ENCODE measurements at places on chromosomes 16 and 17.

DNA sequence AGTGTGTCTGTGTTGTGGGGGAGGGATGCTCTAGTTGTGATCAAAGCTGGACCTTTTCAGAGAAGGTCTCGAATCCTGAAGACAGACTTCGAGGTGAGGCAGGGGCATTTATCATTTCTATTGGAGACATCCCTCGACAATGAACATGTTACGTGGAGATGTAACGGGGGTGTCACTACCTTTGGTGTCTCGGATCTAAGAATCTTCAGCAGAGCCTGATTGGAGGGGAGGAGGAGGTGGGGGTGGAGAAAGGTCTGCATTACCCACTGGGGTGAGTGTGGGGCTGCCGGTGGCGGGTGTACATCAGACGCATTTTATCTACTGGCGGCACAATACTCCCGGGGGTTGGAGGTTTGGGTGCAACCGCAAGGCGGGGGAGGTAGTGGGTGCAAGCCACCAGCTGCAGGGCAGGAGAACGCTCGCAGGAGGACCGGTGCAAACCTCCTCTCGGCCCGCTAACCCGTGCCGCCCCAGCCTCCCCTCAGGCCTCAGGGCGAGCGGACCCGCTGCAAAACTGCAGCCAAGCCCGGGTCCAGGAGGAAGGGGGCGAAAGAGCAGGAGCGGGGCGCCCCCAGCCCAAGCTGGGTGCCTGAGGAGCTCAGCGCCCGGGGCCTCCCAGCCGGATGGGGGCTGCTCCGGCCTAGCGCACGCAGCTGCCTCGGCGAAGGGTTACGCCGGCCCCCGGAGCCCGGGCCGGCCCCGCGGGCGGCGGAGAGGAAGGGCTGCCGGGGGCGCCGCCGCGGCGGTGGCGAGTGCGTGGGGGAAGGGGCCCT lies 735 bp downstream of the ZNF652 start:
- peak; percentile 80 for DNase-seq

- DNase-seq, result peak; percentile 34
Observed at GRCh38 chr17:13537871-13538643, 63.7 kb downstream of the HS3ST3A1 start.

GRCh38 chr16:1764971-1765370 lies 6.4 kb downstream of the NME3 start:
- no peak for DNase-seq

GRCh38 chr16:1342526-1343427 lies 8.9 kb downstream of the TSR3 start:
- DNase-seq, result peak; percentile 97

- no peak for DNase-seq
Observed at GRCh38 chr17:18181358-18181757, 2.3 kb upstream of the ALKBH5 start.

GRCh38 chr16:87076950-87077749 lies 240.0 kb downstream of the C16orf95 start:
- DNase-seq, result peak; percentile 51

GRCh38 chr17:47935961-47936360 lies 5.4 kb upstream of the PNPO start:
- DNase-seq, result no peak

DNA sequence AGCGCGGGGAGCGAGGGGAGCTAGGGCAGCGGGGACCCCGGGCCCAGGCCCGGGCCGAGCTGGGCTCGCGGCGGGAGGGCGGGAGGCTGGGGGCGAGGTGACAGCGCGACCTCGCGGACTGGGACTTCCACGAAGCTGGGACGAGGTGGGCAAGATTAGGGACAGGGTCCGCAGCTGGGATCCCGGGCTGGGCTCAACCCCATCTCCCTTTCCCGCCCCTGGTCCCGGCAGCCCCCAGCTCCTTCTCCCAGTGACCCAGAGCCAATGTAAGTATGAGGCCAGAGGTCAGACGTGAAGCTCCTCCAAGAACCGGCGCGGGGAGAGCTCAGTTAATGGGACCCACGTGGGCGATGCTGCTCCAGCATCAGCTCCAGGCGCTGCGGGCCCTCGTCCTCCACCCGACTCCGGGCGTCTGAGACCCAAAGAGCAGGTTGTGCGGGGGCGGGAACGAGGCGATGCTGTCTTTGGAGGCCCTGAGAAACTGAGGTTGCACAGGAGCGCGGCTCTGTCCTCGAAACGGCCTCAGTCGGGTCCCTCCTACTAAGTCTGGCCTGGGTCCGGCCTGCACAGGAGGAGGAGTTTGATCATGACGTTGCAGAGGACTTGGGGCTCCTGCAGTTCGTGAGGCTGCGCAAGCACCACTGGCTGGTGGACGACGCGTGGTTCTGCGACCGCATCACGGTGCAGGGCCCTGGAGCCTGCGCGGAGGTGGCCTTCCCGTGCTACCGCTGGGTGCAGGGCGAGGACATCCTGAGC lies 585 bp downstream of the ALOX12 start:
- DNase-seq, result no peak

DNA sequence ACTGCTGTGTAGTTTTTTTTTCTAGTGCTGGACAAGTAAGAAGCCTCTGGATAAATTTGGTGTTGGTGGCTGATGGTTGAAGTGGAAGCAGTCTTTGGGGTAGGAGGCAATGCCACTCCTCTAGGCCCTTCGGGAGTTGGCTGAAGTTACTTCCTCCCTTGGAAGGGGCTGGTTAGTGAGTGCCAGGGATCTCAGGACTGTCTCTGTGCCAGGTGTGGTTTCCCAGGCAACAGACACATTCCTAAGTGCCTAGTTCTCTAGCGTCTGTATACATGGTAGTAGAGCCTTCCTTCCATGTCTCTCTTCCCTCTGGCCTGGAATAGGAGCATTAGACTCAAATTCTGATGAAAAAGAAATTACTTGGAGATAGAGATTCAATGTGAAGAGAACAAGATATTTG lies 15.3 kb downstream of the TMEM98 start:
- DNase-seq, result no peak

DNA sequence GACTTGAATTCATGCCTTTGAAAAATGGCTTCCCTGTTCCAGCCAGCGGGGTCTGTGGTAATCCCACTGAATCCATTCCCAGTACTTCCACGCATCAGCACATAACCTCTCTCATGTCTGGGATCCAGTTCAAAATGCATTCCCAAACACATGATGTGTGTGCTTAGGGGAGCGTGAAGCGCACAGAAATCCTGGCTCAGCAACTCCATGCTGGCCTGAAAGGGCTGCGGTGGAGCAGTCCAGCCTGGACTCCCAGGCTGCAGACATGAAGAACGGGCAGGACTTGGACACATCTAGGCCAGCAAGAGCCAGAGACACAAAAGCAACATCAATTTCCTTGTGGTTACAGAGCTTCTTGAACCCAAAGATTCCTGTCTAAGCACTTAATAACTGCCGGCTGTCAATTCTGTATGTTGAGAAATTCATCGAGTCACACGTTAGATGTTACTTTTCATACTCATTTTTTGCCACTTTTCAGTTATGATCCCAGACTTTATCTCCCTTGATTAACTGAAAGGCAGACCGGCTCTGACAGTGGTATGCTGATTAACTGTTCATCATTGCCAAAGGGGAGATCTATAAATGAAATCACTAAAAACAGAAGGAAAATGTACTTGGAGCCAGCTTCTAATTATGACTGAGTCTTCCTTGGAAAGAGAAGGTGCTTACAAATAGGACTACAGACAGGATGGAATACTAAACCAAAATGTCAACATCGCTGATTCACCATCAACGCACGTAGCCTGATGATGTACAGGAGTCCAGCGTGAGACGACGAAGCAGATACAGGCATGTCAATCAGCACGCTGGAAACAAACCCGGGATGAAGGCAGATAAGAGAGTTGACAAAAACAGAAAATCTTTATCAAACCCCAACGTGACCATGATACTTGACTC lies 23.0 kb downstream of the NSMCE1 start:
- no peak for DNase-seq

DNA sequence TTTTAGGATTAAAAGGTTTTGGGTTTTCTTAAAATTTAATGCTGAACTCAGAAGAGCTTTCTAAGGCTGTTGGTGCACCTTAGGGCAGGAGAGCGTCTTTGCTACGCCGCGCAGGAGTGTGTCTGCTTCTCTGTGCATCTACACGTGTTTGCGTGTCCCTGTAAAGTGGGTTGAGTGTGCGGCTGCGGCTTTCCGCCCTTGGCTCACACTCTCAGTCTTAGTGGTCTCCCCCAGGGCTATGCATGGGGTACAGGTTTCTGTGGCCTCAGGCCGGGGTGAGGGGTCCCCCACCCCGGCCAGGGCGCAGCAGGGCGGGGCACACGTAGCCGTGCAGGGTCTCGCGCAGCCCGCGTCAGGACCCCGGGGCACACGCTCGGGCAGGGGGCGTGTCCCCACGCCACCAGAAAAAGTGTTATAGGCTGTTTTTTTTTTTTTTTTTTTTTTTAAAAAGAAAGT lies 727 bp upstream of the TENT4B start:
- no peak for DNase-seq

DNA sequence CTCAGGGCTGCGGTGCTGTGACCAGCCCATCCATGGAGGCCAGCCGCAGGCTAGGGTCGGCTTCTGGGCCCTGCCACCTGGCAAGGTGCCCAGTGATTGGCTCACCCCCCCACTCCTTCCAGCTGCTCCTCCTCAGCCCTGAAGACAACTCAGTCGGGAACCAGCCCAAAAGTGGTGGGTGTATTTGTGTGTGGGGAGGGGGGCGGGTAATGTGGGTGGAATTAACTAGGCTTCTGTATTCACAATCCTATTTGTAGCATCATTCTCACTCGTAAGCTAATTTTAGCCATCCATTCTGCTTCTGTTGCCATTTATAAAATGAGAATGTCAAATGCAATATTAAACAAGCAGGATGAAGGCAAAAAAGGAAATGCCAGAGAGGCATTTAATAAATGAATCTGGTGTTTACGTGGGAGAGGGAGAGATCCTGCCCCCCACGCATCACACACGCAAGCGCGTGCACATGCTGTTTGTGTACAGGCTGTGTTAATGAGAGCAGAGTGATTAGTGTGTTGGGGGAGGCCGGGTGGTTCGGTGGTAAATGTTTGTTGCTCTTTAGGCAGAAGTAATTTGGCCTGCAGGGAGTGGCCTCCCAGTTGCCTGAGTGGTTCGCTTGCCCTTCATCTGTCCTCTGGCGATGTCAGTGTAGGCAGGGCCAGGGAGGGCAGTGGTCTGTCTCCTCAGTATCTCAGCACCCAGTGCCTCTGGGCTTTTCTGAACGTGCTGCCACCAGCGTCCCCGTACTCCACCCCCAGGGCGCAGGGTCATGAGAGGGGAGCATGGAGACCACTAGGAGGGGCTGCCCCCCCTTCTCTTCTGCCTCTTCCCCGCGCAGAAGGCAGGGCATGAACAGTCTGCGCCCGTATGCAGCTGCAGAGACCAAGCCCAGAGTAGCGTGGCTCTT lies 140.1 kb downstream of the CCDC182 start:
- DNase-seq, result peak; percentile 56

GRCh38 chr16:48231727-48232492 lies 12.2 kb upstream of the LONP2 start:
- peak; percentile 45 for DNase-seq

DNA sequence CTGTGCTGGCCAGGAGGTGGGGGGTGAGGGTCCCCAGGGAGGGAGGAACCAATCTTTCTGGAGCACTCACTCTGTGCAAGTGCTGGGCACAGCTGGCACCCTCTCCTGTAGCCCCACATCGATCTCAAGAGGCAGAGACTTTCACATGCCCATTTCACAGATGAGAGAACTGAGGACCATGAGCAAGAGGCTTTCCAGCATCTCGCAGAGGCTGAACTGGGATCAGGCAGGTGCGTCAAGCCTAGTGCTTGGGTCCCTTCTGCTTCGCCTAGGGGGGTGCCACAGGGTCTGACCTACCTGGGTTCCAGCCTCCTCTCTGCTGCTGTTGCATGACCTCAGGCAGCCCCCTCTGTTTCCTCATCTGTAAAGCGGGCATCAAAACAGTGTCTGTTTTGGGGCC lies 1.3 kb upstream of the WFDC1 start:
- no peak for DNase-seq

DNA sequence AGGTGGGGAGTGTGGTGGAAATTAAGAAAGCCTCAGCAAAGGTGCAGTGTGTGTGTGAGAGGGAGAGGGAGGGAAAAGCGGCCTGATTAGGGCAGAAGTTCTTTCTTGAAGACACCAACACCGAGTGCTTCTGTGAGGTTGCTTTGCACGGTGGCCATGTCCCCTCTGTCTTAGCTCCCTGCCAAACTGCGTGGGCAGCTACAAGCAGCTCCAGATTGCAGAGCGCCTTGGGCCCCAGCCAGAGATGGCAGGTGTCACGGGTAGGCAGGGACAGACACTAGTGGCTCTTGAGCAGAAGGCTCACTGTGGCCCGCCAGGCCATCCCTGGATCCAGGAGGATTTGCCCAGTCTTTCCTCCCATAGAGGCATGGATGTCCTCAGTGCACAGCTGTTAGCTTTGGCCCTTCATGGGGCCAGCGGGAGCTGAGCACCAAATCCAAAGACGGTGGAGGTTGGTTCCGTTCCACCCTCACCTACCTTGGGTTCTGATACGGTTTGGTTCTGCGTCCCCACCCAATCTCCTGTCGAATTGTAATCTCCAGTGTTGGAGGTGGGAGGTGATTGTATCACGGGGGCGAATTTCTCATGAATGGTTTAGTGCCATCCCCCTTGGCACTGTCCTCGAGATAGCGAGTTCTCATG lies 21.4 kb downstream of the KIAA0513 start:
- no peak for DNase-seq
